ENCODE measurements at places on chromosomes 16 and 17.

GRCh38 chr17:82599674-82600661 lies 48.3 kb downstream of the WDR45B start:
- DNase-seq: no peak

GRCh38 chr17:43741636-43742035 lies 17.0 kb downstream of the SOST start:
- no peak for DNase-seq

GRCh38 chr16:22424161-22424937 lies 49.9 kb upstream of the CDR2 start:
- DNase-seq: no peak

DNA sequence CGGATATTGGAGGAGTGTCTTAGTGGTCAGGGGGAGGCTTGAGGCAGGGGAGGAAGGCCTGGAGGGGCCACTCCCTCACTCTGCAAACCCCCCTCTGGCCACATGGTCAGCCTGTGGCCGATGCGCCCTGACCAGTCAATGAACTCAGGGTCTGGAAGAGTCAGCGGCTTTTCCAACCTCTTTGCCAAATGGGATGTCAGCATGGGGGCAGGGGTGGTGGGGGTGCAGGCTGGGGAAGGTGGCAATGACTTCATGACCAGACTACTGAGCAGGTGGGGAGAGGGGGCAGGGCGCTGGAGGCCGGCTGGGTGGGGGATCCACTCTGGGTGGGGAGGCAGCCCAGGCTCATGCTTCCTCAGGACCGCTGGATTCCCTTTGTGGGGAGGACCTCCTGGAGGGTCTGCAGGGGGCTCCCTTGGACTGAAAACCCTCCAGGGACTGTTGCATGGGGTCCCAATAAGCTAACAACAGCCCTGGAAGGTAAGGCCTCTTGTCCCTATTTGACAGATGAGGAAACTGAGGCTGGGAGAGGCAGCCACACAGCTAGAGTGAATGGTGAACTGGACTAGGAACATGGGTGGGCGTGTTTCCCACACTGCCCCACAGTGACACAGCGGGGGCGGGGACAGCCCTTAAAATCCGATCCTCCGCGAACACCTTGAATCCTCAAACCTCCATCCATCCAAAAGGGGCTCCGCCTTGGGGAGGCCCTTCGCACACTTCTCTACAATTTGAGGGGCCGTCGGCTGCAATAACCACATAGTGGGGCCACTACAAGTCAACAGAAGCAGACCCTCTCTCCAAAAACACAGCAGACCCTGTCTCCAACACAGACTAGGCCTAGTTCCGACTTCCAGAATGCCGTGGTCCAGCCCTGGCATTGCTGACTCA lies 81.0 kb upstream of the TOB1 start:
- DNase-seq: no peak

DNA sequence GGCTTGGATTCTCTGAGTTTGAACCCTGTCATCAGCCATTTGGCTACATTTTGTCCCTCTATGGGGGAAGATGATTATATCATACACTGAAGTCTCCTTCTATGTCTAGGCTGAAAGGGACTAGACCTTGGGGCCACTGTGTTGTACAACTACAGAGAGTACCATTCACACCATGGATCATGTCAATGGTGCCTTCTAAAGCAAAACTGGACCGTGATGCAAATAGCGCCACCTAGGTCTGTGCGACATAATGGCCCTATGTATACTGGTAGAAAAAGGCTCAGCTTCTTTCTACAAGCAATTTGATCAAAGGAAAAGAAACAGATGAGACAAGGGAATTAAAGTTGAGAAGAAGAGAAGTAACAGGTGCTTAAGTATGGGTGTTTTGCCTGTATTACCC lies 100.7 kb downstream of the LYRM1 start:
- DNase-seq: no peak

DNA sequence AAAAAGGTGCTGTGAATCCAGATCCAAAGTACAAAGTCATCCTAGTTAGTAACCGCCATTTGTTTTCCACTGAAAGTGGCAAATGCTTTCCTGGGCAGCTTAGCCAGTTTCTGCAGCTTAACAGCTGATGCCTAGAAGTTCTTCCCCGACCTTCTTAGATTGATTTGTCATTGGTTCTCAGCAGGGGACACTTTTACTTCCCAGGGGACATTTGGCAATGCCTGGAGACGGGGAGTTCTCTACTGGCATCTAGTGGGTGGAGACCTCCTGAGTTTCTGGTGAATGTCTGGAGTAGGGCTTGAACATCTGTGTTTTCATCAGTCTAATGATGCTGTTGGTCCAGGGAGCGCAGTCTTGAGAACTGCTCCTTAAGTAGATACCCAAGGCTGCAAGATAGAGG lies 7.6 kb downstream of the DNAJA3 start:
- DNase-seq: no peak

DNA sequence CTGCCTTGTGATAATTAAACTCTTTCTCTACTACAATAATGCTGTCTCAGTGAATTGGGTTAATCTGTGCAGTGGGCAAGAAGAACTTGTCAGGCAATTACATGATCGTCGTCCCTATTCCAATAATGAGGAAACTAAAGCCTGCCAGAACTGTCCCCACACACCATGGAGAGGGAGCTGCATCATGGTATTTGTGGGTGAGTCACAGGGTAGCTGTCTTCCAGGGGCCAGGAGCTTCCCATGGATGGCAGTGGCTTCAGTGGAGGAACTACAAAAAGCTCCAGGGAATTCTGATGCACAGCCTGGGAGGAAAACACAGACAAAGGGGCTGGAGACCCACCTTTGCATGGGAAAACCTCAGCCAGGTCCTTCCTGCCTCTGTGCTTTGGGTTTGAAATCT lies 83.3 kb upstream of the C16orf82 start:
- no peak for DNase-seq

DNA sequence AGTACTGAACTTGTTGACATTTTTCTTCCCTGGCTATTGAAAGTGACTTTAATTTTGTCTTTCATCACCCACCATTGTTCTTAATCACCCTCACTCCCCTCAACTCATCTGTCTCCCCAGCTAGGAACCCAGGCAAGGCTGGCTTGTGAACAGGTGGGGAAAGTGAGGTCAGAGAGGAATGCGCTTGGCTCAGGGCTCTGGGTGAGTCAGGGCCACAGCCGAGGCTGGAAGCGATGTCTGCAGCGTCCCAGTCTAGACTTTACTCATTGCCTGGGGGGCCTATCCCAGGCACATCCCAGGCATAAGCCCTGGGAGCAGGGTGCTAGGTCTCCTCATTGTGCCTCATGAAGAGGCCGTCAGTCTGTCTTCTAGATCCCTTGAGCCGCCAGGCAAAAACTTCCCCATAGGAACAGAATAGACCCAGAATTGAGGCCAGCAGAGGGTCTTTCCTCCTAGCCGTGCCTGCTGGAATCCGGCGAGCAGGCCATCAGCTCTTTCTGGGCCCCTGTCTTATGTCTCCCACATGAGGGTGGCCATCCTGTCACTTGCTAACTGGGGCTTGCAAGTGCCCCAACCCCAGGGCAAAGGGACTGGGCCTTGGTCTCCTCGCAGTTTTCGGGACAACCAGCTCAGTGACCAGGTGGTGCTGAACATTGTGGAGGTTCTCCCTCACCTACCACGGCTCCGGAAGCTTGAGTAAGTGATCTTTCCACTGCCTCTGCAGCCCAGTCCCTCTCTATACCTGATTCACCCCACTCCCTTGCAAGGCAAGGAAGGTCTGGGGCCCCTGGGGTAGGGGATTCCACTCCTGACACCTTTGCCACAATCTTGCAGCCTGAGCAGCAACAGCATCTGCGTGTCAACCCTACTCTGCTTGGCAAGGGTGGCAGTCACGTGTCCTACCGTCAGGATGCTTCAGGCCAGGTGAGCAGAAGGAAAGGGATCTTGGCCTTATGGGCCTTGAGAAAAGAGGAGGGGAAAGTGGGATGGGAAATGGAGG lies 40.1 kb downstream of the NLRC5 start:
- DNase-seq: peak; percentile 16

DNA sequence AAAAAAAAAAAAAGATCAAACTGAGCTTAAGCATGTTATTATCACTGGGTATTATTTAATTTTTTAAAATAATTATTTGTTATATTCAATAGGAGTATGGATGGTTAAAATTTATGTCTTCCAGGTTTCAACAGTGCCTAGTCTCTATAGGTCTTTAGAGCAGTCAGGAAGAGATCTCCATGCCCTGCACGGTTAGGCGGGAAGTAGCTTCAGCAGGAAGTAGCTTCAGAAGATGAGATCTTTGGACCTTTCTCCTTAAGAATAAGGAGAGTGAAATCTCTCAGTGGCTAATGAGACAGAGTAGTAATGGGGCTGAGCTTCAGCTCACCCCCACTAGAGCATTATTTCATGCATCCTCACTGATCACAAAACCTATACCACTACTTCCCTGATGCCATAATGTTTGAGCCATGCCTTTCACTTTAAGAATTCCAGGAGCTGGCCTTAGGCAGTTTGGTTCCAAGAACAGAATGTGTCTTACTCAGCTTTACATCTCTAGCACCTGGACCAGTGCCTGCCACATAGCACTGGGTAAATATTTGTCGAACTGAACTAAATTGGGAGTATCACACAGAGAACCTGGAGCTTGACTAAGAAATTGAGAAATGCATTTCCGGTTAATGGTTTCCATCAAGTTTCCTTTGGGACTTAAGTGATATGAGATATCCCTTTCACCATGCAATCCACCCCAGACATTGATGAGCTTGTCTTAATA lies 43.5 kb downstream of the SCPEP1 start:
- no peak for DNase-seq

GRCh38 chr16:51907680-51908079 lies 639.3 kb downstream of the TOX3 start:
- DNase-seq: no peak

DNA sequence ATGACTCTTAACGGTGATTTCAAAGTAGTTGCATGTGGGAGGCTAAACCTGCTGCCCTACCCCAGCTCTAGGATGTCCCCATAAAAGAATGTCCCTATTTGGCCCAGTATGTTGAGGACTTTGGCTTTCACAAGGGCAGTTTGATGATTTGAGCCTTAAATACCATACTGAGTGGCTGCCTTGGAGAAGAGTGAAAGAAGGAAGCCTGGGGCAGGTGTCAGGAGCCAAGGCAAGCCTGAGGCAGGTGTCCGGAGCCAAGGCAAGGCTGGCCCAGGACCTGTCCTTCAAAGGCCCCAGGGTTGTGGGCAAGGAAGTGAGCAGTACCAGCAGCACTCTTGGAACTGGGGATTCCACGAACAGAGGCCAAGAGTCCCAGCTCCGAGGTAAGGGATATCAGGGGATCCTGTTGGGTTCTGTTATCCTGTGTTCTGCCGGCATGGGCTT lies 18.6 kb downstream of the ST6GALNAC2 start:
- DNase-seq: no peak

DNA sequence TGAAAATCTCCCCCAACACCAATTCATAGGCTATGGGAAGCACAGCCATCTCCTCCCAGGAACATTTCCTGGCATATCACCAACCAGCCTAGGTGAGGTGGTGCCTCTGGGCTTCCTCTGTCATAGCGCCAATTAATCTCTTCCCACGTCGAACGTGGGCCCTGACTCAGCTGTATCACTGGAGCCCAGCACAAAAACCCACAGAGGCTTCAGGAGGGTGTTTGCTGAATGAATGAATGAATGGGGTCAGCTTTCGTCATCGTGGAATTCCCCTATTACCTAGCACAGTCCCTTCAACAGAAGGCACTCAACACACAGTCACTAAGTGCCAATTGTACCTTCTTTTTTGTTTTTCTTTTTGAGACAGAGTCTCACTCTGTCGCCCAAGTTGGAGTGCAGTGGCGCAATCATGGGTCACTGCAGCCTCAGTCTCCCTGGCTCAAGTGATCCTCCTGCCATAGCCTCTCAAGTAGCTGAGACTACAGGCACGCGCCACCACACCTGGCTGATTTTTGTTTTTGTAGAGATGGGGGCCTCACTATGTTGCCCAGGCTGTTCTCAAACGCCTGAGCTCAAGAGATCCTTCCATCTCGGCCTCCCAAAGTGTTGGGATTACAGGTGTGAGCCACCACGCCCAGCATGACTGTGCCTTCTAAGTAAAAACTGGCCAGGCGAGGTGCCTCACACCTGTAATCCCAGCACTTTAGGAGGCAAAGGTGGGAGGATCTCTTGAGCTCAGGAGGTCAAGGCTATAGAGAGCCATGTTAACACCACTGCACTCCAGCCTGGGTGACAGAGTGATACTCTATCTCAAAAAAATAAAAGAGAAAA lies 4.1 kb downstream of the ZNF688 start:
- peak; percentile 82 for DNase-seq

GRCh38 chr16:50470687-50471086 lies 77.5 kb upstream of the NKD1 start:
- DNase-seq: no peak

GRCh38 chr16:3798838-3799237 lies 81.5 kb upstream of the TRAP1 start:
- no peak for DNase-seq

DNA sequence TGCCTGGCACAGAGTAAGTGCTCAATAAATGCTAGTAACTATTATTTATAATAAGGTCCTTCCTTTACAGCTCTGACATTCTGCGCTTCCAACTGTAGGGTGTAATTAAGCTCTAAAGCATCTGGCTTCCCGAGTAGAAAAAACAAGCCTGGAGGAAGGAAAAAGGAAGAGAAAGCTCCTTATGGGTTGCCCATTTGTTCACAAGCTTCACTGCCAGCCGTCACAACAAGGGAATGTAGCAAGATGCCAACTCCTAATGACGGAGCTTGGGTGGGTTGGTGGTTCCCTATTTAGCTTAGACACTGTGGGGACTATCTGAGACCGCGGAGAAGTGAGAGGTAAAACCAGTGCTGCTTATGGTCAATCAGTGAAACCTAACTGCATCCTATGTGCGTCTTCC lies 7.3 kb upstream of the RPRML start:
- no peak for DNase-seq

- no peak for DNase-seq
Measured at GRCh38 chr17:39462631-39463375, 1.5 kb downstream of the CDK12 start.

- DNase-seq: no peak
Measured at GRCh38 chr17:63780507-63780906, 6.5 kb downstream of the DDX42 start.

DNA sequence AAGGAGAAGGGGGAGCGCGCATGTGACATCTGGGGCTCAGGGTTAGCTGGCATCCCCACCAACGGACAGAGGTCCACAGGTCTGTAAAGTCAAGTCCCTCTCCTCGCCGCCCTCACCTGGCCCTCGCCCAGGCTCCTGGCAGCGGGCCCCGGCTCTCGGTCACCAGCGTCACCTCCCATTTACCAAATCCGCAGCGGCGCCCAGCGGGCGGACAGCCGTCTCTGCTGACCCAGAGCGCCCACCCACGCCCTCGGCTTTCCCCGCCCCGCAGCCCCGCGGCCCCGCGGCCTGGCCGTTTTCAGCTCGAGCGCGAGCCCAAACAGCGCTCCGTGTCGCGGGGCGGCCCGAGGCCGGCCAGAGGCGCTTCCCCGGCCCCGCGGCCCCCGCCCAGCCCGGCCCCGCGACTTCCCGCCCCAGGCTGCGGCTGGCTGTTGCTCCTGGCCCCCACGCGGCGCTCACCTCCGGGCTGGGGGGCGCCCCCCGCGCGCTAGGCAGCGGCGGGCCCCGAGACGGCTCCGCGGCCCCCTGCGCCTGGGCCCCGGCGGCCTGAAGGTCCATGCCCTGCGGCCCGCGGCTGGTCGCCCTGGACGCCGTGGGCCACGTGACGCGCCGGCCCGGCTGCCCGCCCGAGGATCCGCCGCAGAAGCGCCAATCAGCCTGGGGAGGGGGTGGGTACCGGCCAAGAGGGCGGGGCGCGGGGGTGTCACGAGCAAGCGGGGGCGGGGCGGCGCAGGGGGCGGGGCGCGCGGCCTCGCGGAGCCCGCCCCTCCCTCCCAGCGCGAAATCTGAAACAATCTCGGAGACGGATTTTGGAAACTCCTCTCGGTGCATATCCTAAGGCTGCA lies at the start of gene COPRS:
TSS of gene COPRS (minus strand) at position 603 of the 845 bp plus-strand sequence. CDS start at position 558, 45 bp downstream.
- DNase-seq: peak; percentile 59

Data from RCC 7860 (cell line).